Stimulated activated CD4-positive, alpha-beta T cell treated with anti-CD3 and anti-CD28 coated beads, TNF-alpha, amount 100 ng/mL, for 4 hours (primary cell): ENCODE measurements at places on chromosomes 2 and 18.

DNA sequence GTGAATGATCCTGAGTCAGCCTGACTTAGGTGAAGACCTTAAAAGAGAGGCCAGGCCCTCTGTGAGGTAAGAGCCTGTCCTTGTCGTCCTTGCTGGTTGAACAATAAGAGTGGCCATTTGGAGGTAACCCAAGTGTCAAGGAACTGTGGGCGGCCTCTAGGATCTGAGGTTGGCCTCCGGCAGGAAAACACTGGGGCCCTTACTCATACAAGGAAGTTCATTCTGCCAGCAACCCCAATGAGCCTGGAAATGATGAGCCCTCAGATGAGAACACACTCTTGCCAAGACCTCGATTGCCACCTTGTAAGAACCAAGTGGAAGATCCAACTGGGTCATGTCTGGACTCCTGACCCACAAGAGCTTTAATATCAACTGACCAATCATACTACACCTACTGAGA, 95.5 kb upstream of the LRATD1 start:
- DNase-seq = no peak

- no peak for DNase-seq
These were observed 94.4 kb upstream of the NOSTRIN start for GRCh38 chr2:168708080-168708479.

DNA sequence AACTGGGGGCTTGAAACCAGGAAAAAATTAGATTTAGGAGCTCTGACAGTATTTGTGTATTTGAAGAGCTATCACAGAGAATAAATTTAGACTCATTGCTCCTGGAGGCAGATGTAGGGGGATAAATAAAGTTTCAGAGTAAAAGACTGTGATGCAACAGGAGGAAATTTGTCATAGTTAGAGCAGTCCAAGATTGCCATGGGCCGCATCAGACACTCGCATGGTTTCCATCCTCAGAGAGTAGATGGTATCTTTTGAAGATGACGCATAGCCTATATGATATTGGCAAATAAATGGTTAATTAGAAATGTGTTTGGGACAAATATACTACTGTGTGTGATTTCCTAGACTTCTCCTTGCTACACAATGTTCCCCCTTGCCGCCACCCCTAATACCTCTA, 170.5 kb downstream of the FTCDNL1 start:
- DNase-seq = no peak

DNA sequence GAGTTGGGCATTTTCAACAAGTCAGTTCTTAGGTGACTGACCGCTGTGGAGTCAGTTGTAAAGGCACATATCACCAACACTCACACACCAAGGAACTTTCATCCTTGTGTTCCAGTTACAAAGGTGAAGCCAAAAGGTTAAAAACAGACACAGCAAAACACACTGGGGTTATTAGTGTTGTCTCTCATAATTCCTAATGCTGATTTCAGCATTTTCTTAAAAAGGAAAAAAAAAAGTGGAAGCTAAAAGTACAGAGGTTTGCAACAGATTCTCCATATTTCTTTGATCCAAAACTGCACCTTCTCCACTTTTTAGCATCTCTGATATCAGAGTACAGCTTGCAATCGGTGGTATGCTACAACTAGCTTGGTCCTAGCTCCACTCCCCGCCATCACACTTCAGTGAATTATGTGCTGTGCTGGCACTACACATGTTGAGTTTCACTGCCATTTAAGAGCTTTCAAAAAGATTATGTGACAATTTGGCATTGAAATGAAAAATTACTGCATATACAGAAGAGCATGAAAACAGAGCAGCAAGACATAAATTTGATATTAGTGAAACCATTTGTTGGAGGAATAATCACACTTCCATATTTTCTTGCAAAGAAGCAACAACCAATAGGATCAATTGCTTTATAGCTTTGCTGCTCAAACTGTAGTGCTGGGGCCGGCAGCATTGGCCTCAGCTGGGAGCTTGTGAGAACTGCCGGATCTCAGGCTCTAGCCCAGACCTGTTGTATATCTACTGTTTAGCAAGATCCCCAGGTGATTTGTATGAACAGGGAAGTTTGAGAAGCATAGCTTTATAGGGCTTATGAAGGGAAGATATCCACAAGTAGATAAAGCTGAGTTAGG, 62.3 kb upstream of the DAPL1 start:
- DNase-seq = no peak

GRCh38 chr18:12455496-12455895, 47.8 kb downstream of the PRELID3A start:
- no peak for DNase-seq

DNA sequence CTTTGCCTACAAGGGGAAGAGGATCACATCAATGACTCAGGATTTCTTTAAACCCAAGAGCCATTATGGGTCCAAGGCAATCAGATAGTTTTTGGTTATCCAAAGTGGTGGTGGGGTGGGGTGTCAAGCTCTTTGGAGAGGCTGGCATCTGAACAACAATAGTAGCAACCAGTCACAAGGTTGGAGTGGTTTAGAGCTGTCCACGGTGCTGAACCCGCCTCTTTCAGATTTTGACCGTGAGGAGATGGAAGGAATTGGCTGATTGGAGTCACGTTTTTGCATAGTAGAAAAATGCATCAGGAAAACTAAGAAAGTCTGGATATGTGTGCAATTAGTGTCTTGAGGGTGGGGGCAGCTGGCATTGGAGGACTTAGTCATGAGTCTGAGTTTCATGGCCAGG, 159.9 kb downstream of the LOXHD1 start:
- DNase-seq = no peak

DNA sequence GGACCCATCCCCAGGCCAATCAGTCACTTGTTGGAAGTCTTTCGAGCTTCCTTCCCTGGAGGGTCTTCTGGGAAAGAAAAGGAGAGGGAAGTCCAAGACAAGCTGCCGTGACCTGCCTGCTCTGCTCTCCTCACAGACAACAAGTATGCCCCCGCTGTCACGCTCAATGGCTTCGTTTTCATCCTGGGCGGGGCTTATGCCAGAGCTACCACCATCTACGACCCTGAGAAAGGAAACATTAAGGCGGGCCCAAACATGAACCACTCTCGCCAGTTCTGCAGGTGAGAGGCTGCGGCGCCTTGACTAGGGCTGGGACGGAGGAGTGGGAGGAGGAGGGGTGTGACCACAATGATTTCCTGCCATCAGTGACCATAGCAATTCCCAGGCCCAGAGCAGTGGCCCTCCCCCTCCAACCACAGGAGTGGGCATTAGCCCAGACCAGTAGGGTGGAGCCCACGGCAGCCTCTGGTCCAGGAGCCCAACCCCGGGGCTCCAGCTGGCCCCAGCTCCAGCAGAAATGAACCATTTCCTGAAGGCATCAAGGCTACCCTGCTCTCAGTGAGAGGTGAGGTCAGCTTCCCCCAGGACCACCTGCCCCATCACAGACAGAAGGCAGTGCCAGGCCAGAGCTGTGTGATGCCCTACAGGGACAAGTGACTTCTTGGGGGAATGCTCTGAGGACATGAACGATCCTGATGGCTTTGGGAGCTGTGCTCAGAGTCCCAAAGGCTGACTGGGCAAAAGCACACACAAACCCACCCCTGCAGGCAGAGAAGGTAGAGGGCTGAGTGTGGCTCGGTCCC, 223.1 kb downstream of the ATAD2B start:
- DNase-seq = no peak
